ENCODE measurements at places on chromosomes 1 and 21.

GRCh38 chr1:117181630-117182041 lies 29.1 kb downstream of the VTCN1 start:
- DNase-seq, result no peak

- DNase-seq, result no peak
These were observed 13.9 kb downstream of the FAM151A start for GRCh38 chr1:54609301-54609921.

GRCh38 chr1:152251391-152251790 lies 27.4 kb upstream of the HRNR start:
- DNase-seq, result no peak

DNA sequence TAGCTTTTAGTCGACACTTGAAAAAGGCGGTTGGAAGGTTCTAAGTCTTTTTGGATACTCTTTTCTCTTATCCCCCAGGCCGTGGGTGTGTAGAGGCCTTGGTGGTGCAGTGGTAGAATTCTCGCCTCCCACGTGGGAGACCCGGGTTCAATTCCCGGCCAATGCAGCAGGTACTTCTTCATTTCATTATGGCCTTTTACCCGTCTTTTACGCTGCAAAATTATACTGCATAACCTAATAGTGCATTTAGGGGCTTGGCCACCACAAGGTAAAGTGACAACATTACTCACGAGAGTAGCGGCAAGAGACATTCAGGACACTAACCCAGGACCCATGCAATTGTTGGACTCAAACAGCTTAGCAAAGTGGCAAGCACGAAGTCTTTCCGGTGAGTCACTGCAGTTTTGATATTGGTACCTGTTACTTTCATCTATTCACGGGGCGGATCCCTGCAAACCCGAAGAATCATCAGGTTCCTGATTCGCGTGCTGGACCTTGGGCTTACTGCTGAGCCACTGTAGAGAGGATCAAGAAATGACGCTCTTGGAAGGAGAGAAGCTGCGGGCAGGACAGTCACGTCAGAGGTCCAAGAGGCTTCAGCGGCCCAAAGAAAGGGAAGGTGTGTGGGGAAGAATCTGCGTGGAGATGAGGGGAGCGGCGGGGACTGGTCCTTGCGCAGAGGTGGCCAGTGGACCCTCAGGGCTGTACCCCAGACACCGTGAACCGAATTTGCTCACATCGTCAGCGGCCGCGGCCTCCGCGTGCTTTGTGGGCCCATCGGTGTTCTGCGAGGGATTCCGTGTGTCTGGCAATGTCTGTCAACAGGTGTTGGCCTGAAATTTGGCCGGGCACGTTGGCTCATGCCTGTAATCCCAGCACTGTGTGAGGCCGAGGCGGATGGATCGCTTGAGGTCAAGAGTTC lies 12.9 kb upstream of the RNU1-4 start:
- DNase-seq, result no peak

GRCh38 chr21:46060596-46061061 lies 37.3 kb upstream of the COL6A2 start:
- no peak for DNase-seq

DNA sequence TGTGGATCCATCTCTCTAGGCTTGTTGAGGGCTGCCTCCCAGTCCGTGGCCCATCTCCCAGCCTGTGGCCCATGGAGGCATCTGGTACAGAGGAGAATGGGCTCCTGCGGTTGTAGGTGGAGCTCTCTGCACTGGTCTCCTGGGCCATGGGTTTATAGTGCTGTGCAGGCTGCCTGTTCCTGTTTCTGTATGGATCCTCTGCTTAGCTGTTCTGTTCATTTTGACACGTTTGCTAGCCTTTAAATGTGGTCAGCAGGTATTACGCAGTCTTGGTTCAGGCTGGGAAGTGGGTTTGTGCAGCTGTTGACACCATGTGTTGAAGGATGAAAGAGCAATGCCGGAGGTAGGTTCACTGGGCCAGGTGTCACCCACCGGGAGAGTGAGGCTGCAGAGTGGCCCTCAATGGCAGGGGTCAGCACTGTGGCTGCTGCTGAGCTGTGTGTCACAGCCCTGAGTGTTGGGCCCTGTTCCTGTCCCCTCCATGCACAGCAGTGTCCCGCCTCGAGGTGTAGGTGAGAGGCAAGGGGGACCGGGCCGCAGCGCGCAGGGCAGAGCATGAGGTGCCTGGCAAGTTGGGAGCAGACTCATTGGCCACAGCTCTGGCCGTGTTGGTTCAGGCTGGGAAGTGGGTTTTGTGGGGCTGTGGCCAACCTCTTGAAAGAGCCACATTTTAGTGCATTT lies 39.0 kb downstream of the SNAP47 start:
- DNase-seq, result no peak

Measured in cortex of kidney (tissue), 1 donor.